ENCODE measurements at places on chromosomes 3 and 15.

GRCh38 chr3:46162975-46163555 is 45.0 kb downstream of the CCR1 start:
- DNase-seq = peak; percentile 21

DNA sequence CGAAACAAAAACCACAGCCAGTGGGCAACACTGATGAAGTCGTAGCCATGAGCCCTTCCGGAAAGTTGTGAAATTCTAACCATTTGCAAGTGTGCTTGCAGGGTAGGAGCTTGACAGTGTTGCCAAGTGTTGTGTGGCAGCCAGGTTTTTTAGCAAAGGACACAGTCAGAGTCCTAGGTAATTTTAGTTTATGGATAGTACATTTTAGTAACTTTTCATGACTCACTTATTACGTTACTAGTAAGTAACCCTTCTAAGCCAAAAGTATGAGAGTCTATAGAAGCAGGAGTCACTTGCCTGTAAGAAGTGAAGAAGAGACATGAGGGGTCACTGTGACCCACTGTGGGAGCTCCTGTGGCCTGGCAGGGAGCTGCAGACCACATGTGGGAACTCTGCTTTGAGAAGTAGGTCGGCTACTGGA is 54.8 kb upstream of the ADPGK start:
- DNase-seq = peak; percentile 49

DNA sequence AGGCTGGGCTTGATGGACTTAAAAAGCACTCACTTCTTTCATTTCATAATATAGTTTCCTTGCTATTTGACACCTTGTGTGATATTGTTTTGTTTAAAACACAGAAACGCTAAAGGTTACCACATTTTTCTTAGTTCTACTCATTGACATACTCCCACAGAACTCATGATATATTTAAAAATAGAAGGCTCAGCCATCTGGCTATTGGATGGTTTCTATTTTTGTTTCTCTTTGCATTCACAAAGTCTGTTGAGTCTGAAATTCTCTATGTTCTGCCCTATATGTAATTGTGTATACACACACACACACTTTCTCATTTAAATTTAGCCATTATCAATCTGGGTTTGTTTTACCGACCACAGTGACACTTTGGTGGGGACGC is 128.2 kb downstream of the SOX2 start:
- DNase-seq = no peak

GRCh38 chr3:181941250-181941649 is 229.5 kb downstream of the SOX2 start:
- DNase-seq = no peak

GRCh38 chr15:95409211-95409610 is 921.3 kb upstream of the NR2F2 start:
- DNase-seq = no peak

DNA sequence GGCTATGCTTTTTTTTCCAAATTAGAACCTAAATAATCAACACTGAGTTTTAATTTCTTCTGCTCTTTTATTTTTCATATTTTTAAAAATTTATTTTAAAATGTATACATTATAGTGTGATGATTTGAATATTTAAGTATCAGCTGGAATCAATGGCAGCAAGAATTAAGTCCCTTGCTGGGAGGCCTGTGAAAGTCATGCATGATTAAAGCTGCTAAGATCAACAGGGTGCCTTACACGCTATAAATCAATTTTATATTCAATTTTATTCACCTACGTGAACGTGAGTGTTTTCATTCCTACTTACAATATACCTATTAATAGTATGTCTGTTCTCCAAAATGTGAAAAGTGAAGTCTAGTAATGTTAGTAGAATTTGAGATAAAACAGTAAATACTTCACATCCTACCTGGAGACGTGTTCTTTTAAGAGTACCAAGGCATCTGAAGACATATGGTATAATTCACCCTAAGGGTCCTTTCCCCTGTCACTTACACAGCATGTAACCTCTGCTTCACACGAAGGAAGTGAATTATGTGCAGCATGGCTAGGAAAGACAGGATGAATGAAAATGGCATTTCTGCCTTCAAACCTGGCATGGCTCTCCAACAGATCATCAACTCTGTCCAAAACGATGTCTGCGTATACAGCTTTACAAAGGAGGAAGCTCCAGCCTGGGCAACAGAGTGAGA is 640.4 kb upstream of the ROBO1 start:
- no peak for DNase-seq

- DNase-seq = peak; percentile 87
These were observed 15.4 kb upstream of the ZNF774 start for GRCh38 chr15:90336705-90337141.

DNA sequence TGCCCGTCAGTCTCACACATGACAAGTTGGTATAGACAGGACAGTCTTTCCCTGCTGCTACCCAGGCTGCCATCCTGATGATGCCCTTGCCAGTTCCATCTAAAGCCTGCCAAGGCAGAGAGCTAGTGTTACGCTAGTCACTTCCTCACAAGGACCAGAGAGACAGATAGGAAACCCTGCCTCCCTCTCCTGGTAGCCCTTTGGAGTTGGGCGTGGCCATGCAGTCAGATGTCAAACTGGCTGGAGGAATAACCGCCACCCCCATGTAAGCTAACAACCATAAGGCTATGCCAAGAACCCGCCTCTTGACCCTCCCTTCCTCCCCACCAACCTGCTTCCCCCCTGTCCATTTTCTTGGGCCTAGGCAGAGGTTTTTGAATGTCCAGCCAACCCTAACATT is 2.8 kb downstream of the TMEM115 start:
- peak; percentile 53 for DNase-seq

- no peak for DNase-seq
These were observed 9.3 kb upstream of the ATP13A4 start for GRCh38 chr3:193564012-193564411.

- no peak for DNase-seq
These were observed 245.1 kb upstream of the LMCD1 start for GRCh38 chr3:8256441-8257071.

- no peak for DNase-seq
These were observed 12.3 kb upstream of the PLD1 start for GRCh38 chr3:171822431-171823106.

- DNase-seq = no peak
These were observed 178.9 kb downstream of the SV2B start for GRCh38 chr15:91278951-91279350.

DNA sequence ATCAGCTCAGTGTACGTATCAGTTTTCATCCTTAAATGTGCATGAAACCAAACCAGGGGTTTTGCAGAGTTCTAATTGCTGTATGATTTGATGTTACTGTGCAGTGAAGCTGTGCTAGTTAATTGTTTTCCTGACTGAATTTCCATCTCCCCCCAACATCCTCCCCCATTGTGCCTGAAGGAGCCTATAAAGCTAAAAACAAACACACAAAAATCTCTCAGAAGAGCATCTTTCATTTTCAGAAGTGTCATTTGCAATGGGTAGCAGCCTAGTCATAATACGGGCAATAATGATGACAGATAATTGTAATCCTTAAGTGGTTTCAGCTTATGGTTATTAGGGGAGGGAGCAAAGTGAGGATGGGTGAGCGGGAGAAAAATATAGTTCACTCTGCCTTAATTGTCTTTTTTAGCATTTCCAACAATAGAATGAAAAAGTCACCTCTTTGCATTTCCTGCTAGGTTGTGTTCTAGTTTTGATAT is 207.9 kb upstream of the TBL1XR1 start:
- no peak for DNase-seq

All from inflammatory macrophage treated with lipopolysaccharide for 1 hour (primary cell).